ENCODE measurements at places on chromosomes 13 and 19. TPM values are rescaled to one million over a fixed set of nuclear protein-coding genes. Genes with fewer than 3 reads are reported as not detected.
A peak's percentile ranks its signal among the peaks of the same experiment; 100 is the strongest.

NOTCH3 gene
- total RNA-seq, result 6.4 TPM

DNA sequence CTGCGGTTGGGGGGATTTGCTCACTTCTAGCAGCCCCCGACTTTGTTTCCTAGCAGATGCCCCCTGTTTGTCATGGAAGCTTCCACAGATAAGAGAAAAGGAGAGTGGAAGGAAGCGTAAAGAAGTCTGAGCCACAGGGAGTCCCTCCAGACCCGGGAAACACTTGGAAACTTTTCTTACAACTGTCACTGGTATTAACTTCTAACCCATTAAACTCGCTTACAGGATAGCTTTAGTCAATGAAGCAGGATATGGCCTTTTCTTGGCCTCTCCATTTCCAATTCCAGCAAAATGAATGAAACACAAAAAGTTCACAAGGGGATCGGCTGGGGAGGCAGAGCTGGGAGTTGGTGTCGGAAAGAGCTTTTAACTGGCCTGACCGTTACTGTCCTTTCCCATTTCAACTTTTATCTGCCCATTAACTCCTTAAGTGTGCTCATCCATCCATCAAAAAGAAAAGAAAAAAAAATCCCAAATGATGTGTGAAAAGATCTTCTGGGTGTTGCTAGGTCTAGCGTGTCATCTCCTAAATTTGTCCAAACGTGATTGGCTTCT, 231.9 kb upstream of the ARGLU1 start:
- no peaks in the 10 kb centered on the region for H3K36me3 ChIP-seq
- H3K27ac ChIP-seq, result no peak overlapping the region
- H3K4me1 ChIP-seq, result no peaks in the 10 kb centered on the region
- H3K27me3 ChIP-seq, result no peaks in the 10 kb centered on the region
- H3K4me3 ChIP-seq, result no peak overlapping the region
- DNase-seq, result no peak

- H3K27ac ChIP-seq, result no peak overlapping the region
- no peak for DNase-seq
- H3K4me1 ChIP-seq, result no peaks in the 10 kb centered on the region
- no peak overlapping the region for H3K4me3 ChIP-seq
- H3K27me3 ChIP-seq, result peaks cover 4% of the 10 kb centered on the region
- no peaks in the 10 kb centered on the region for H3K36me3 ChIP-seq
These were observed 104.4 kb upstream of the LSM14A start for GRCh38 chr19:34067861-34068271.

DNA sequence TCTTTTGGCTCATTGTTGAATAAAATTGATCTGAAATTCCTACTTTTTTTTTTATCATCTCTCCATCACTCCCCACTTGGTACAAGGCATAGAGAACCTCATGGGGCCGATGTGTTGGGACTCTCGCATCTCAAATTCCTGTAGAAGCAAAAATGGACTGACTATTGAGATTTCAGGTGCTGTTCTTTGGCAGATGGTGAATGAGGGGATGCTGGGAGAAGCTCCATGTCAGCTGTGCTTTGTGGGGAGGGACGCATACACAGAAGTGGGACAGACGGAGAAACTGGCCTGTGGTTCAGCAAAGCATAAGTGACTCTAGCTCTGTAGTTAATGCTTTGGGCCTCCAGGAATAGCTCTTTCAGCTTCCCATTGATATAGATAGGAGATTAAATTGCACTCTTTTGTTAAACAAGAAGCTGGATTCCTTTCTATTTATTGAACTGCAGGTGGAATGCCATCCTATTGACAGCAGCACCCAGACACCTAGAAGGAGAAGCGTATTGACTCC, 194.5 kb upstream of the RNF113B start:
- H3K4me1 ChIP-seq, result peaks cover 15% of the 10 kb centered on the region
- H3K4me3 ChIP-seq, result no peak overlapping the region
- H3K36me3 ChIP-seq, result no peaks in the 10 kb centered on the region
- H3K27ac ChIP-seq, result no peak overlapping the region
- DNase-seq, result no peak

DNA sequence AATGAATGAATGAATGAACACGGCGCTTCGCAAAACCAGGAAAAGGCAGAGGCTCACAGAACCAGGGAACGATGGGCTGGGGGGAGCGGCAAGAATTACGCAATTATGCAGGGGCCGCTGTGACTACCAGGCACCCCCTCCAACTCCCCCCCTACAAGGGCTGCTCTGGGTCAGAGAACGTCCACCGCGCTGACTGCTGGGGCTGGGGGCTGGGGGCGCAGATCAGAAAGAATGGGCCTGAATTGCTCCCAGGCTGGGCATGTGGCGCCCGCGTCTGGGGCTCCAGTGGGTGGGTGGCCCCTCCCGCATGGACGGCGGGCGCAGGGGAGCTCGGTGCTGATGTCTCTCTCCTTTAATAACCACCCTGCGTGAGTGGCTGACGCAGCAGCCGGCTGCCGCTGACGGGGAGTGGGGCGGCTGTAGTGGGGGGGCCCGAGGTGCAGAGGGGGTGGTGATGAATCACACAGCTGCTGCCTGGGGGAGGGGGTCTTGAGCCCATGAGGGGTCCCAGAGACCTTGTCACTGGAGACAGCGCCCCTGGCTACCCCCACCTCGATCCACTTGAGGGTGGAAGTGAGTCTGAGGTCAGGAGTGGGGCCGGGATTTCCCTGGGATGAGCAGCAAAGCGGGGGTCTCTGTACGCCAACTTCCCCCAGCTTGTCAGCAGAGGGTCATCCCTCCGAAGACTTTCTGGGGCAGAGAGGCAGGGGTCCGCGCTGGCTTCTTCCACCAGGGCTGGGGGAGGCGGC, 1.5 kb upstream of the CIRBP start:
- H3K27me3 ChIP-seq, result no peaks in the 10 kb centered on the region
- H3K27ac ChIP-seq, result peak overlapping the region; percentile 99
- peaks cover 19% of the 10 kb centered on the region for H3K36me3 ChIP-seq

FFAR2 gene
- not detected for total RNA-seq

GRCh38 chr19:10764340-10764894, 46.5 kb downstream of the DNM2 start:
- H3K27ac ChIP-seq, result no peak overlapping the region
- DNase-seq, result no peak
- H3K4me1 ChIP-seq, result peaks cover 50% of the 10 kb centered on the region
- H3K27me3 ChIP-seq, result no peaks in the 10 kb centered on the region
- H3K36me3 ChIP-seq, result no peaks in the 10 kb centered on the region

DNA sequence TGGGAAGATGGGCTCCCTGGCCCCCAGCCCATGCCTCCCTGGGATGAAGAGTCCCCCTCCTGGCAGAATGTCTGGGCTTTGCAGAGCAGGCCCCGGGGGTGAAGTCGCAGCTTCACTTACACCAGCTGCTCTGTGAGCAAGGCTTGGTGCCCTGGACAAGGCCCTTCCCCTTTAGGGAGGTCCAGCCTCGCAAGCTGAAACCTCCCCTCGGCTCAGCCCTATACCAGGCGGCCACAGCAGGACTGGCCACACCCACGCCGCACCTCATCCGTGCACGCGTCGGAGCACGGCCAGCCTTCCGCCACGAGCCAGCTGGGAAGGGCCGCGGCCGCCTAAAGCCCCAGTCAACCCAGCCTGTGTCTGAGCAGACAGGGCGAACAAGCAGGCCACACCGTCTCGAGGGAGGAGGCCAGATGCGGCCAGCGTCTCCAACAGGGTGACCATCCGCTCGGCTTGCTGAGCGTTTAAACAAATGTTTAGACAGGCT, 83.2 kb upstream of the MCF2L start:
- no peak overlapping the region for H3K27ac ChIP-seq
- no peaks in the 10 kb centered on the region for H3K36me3 ChIP-seq
- H3K27me3 ChIP-seq, result no peaks in the 10 kb centered on the region
- no peak overlapping the region for H3K4me3 ChIP-seq
- H3K4me1 ChIP-seq, result peaks cover 9% of the 10 kb centered on the region
- peak; percentile 44 for DNase-seq

GRCh38 chr19:12687496-12688196, at the start of gene GNG14:
Gene GNG14 (plus strand): TSS chr19:12687998. CDS start chr19:12688049, 51 bp downstream.
- no peaks in the 10 kb centered on the region for H3K36me3 ChIP-seq
- DNase-seq, result no peak
- no peaks in the 10 kb centered on the region for H3K4me1 ChIP-seq
- no peak within 1 kb of the TSS for H3K4me3 ChIP-seq
- H3K27ac ChIP-seq, result no peak within 1 kb of the TSS

IGFL3 gene
- not detected for total RNA-seq

CNFN gene
- total RNA-seq, result not detected

GRCh38 chr13:28641600-28641926, 17.4 kb upstream of the POMP start:
- H3K4me1 ChIP-seq, result peaks cover 16% of the 10 kb centered on the region
- DNase-seq, result no peak
- H3K36me3 ChIP-seq, result no peaks in the 10 kb centered on the region
- H3K27ac ChIP-seq, result peak overlapping the region; percentile 70

DNA sequence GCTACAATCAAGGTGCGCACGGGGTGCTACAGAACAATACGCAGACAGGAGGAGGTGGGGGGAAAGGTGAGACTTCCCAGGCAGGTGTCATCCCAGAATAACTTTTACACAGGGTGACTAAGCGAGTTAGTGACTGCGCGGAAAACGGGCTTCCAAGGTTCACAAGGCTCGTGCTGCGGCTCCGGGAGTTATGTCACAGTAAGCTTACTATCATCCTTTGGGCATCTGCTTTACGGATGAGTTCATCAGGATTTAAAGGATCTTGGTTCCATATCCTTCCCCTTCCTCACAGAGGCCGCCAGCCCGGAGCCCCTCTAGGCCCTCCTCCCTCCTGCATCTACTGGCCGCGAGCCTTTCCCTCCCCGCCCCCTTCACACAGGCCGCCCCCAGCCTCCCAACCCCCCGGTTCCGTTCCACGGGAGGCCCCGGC, 474 bp upstream of the IFT88 start:
- H3K4me1 ChIP-seq, result peaks cover 9% of the 10 kb centered on the region
- H3K36me3 ChIP-seq, result no peaks in the 10 kb centered on the region
- peak overlapping the region; percentile 91 for H3K4me3 ChIP-seq
- H3K27me3 ChIP-seq, result no peaks in the 10 kb centered on the region

CYP2A7 gene
- not detected for total RNA-seq

TPGS1 gene
- 30.5 TPM for total RNA-seq

RASGRP4 gene
- total RNA-seq, result 0.67 TPM

GRCh38 chr13:36297366-36298338, at the start of gene CCDC169:
Gene CCDC169 (minus strand): TSS chr13:36297814. CDS start chr13:36297719, 95 bp downstream.
- no peaks in the 10 kb centered on the region for H3K36me3 ChIP-seq
- peak within 1 kb of the TSS; percentile 72 for H3K27ac ChIP-seq
- no peaks in the 10 kb centered on the region for H3K27me3 ChIP-seq
- peak within 1 kb of the TSS; percentile 81 for H3K4me3 ChIP-seq
- H3K4me1 ChIP-seq, result peaks cover 15% of the 10 kb centered on the region

- no peak overlapping the region for H3K27ac ChIP-seq
- peaks cover 15% of the 10 kb centered on the region for H3K4me1 ChIP-seq
- no peak for DNase-seq
- no peaks in the 10 kb centered on the region for H3K27me3 ChIP-seq
- no peaks in the 10 kb centered on the region for H3K36me3 ChIP-seq
These were observed 15.5 kb downstream of the FRY start for GRCh38 chr13:32047088-32047487.

NLRP4 gene
- total RNA-seq, result not detected

- no peak overlapping the region for H3K27ac ChIP-seq
- H3K4me3 ChIP-seq, result no peak overlapping the region
- no peaks in the 10 kb centered on the region for H3K27me3 ChIP-seq
- peaks cover 12% of the 10 kb centered on the region for H3K36me3 ChIP-seq
- no peak for DNase-seq
- peaks cover 30% of the 10 kb centered on the region for H3K4me1 ChIP-seq
These were observed 15.3 kb downstream of the METTL21C start for GRCh38 chr13:102679449-102680132.

ADPRHL1 gene
- 271 TPM for total RNA-seq

DNA sequence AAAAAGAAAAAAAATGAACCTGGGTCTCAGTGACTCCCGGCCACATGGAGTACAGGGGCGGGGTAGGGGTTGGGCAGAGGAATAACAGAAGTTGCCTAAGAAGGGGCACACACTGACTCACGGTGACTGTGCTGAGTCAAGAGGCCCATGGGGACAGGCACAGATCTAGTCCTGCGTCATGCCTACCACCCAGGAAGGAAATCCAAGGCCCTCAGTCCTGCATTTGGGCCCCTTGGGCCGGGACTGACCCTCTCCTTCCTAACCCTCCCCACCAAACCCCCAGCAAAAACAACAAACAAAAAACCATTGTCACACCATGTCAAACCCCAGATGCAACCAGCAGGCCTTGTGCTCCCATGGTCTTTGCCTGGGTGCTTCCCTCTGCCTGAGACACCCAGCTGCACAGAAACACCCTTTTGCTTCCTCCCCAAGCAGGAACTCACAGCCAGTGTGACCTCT, 9.6 kb upstream of the NOTCH3 start:
- H3K27ac ChIP-seq, result peak overlapping the region; percentile 54
- no peaks in the 10 kb centered on the region for H3K36me3 ChIP-seq
- no peaks in the 10 kb centered on the region for H3K27me3 ChIP-seq
- DNase-seq, result peak; percentile 28
- peaks cover 8% of the 10 kb centered on the region for H3K4me1 ChIP-seq

DNA sequence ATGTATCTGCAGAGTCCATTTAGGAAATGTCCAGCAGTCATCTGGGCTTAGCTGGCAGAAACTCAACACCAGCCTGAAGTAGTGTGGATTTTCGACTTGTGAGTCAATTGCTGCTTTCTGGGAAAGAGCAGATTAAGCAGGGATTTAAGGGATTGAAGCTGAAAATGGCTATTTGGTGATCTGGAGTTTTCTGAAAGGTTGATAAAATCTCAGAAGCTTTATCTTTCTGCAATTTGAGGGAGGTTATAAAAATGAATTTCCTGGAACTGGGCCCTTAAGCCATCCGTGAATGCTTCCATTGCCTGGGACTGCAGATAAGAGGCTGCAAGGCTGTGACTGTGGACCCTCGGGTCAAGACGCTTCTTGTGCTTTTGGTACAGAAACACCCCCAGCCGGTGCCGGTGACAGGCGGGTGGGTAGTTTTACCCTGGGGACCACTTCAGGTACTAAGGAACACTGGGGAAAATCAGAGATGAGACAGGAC, 61.5 kb downstream of the COL4A1 start:
- peaks cover 2% of the 10 kb centered on the region for H3K27me3 ChIP-seq
- H3K4me3 ChIP-seq, result no peak overlapping the region
- peaks cover 38% of the 10 kb centered on the region for H3K4me1 ChIP-seq

- peaks cover 58% of the 10 kb centered on the region for H3K4me1 ChIP-seq
- peak overlapping the region; percentile 80 for H3K27ac ChIP-seq
- H3K27me3 ChIP-seq, result no peaks in the 10 kb centered on the region
- no peaks in the 10 kb centered on the region for H3K36me3 ChIP-seq
- DNase-seq, result no peak
- no peak overlapping the region for H3K4me3 ChIP-seq
These were observed 9.2 kb downstream of the NOSIP start for GRCh38 chr19:49570997-49571676.

DNA sequence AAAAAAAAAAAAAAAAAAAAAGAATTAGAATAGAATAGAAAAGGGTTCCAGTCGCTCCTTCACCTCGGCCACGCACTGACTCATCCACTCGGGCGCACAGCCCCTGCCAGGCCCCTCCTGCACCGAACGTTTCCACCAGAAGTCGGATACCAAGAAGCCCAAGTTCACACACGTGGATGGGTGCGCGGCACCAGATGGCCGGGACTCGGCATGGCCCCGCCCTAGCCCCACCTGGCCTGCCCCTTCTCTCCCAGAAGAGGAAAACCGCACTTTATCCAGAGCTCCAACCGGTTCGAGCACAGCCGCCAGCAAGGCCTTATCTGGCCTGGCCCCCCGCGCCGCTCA, 5.9 kb downstream of the PRR36 start:
- H3K27ac ChIP-seq, result no peak overlapping the region
- H3K36me3 ChIP-seq, result no peaks in the 10 kb centered on the region
- H3K4me3 ChIP-seq, result peak overlapping the region; percentile 46
- H3K4me1 ChIP-seq, result peaks cover 7% of the 10 kb centered on the region
- DNase-seq, result no peak
- H3K27me3 ChIP-seq, result peaks cover 33% of the 10 kb centered on the region
